ENCODE measurements at places on chromosomes 2 and 18.

DNA sequence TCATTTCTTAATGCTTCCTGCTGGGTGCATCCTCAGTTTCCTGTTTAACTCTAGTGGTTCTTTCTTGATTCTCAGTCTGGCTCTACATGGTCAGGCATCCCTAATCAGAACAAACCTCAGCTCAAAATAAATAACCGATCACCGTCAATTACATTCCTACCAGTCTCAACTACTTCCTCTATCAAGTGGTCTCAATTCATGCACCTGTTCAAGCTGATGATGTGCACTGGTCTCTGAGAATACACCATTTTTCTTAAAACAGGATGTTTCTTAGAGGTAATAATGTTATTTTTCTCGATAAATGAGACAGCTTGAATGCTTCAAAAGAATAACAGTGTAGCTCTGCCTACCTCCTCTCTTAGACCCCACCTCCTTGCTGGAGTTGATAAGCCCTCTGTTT, 420.9 kb downstream of the SOCS6 start:
- no peak for DNase-seq

DNA sequence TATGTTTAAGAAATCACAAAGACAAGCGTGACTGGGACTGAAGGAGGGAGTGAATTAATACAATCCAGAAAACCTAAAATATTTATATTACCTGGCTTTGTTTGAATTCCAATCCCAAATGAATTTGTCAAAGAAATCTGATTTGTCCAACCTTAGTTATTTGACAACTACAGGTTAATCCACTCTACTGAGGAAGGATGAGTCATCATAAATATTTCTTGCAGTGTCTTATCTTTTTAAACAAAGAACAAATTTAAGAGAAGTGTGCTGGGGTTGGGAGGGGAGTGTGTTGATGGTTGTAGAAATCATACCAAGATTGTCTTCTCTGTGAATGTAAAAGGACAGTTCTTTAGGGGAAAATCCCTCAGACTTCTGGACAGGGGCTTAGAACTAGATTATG, 1106.3 kb upstream of the SLC39A10 start:
- no peak for DNase-seq

DNA sequence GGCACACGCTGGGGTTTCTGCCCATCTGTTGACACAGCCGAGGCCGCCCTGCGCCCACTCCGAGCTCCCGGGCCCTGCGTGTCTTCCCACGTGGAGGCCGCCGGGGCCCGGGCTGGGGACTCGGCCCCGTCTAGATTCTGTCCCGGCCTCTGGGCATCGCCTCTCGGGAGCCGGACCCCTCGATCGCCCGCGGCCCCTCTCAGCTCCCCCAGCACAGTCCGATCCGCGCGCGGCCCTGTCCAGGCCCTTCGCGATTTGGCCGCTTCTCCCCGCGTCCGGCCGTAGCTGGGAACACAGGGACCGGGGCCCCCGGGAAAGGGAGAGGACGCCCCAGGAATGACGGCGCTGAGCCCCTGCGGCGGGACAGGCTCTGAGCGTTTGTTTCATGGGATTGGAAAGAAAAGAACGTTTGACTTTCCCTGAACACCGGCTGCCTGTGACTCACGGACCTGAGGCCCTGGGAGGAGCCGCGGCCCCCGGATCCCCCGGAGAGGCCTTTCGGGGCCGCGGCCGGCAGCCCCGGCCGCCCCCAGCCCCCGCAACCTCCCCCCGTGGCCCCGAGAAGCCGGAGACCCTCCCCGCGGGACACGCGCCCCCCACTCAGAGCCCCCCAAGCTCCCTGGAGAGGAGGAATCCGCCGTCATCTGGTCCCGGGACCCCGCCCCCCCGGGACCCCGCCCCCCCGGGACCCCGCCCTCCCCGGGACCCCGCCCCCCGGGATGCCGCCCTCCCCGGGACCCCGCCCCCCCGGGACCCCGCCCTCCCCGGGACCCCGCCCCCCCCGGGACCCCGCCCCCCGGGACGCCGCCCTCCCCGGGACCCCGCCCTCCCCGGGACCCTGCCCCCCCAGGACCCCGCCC, 62.7 kb upstream of the CTDP1 start:
- DNase-seq = no peak

DNA sequence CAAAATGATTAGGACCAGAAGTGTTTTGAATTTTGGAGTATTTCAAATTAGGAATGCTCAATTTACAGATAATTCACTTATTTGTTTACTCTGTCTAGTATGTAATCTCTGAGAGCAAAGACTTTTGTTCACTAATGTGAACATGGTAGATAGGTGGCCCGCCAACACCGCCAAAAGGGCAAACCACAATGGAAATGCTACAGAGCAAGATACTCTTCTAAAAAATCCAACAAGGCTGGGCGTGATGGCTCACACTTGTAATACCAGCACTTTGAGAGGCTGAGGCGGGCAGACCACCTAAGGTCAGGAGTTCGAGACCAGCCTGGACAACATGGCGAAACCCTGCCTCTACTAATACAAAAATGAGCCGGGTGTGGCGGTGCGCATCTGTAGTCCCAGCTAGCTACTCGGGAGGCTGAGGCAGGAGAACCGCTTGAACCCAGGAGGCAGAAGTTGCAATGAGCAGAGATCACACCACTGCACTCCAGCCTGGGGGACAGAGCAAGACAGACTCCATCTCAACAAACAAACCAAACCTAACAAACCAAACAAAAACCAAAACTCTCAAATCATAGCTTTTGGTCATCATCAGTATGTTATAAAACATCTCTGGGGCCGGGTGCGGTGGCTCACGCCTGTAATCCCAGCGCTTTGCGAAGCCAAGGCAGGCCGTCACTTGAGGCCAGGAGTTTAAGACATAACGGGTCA, 2.4 kb downstream of the CCT4 start:
- DNase-seq = no peak

DNA sequence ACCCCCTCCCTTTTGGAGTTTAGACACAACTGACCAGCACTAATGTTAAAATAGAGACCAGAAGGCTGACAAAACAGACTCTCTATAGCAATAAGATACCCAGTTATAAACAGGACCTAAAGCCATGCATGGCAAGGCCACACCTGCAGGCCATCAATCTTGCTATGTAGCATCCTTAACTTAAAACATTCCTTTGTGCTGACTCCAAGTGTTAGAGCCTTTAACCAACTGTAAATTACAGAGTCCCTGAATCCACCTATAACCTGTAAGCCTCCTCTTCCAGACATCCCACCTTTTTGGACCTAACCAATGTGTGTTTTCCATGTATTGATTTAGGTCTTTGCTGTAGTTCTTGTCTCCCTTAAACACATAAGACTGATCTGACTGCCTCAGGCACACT, 17.9 kb downstream of the ANKMY1 start:
- no peak for DNase-seq

DNA sequence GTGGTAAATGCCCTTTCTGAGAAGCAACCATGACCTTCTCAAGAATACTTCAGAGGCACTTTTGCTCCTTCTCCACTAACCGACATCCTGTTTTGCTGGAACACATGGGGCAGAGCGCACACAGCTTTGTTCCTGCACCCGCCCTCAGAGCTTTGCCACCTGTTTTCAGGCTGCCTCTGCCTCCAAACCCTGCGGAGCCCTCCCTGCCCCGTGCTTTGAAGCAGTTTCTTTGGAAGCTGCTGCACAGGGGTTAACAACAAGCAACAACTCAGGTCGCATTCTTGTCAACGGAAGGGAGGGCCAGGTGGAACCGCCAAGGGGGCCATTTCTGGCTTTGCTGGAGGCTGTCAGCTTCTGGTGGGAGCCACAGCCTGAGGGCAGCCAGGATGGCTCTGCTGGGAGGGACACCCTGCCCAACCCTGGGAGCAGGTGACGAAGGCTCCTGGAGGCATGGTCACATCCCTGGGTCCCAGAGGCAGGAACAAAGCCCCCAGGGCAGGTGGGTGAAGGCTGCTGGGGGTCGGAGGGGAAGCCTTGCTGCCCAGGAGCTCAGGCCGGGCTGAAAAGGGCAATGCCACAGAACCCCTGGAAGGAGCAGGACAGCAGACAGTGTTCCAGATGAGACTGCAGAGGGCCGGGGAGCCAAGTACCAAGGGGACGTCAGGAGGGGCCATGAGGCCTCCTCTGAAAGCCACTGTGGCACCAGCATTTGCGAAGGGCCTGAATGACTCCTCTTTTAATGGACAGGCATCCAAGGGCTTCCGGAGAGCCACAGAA, 46.8 kb downstream of the MRPS5 start:
- DNase-seq = no peak

GRCh38 chr2:156320486-156321098, 11.9 kb downstream of the NR4A2 start:
- DNase-seq = no peak
